RPMI8226 (cell line): ENCODE measurements at places on chromosomes 16 and 17.

GRCh38 chr16:66382171-66382965 lies 15.9 kb downstream of the CDH5 start:
- no peak for DNase-seq

DNA sequence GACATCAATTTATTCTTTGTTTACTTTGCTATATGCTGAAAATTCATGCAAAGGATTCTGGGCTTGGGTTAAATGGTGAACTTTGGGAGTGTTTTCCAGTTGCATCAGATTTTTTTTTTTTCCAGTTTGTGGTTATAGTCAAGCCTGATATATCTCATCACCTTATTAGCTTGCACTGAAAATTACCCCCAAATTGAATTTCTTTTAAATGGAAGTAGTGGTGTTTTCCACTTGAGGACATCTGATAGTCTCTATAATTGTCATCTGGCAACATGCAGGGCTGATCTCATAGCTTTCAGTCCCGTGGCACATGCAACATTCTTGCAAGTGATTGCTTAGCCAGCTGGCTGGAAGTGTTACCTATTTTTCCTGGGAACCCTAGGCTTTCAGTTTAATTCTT lies 4.7 kb upstream of the KRTAP3-1 start:
- no peak for DNase-seq

- DNase-seq = no peak
Observed at GRCh38 chr16:47061204-47061603, 82.5 kb downstream of the NETO2 start.

GRCh38 chr17:18331879-18332278 lies 16.8 kb downstream of the SMCR8 start:
- no peak for DNase-seq

DNA sequence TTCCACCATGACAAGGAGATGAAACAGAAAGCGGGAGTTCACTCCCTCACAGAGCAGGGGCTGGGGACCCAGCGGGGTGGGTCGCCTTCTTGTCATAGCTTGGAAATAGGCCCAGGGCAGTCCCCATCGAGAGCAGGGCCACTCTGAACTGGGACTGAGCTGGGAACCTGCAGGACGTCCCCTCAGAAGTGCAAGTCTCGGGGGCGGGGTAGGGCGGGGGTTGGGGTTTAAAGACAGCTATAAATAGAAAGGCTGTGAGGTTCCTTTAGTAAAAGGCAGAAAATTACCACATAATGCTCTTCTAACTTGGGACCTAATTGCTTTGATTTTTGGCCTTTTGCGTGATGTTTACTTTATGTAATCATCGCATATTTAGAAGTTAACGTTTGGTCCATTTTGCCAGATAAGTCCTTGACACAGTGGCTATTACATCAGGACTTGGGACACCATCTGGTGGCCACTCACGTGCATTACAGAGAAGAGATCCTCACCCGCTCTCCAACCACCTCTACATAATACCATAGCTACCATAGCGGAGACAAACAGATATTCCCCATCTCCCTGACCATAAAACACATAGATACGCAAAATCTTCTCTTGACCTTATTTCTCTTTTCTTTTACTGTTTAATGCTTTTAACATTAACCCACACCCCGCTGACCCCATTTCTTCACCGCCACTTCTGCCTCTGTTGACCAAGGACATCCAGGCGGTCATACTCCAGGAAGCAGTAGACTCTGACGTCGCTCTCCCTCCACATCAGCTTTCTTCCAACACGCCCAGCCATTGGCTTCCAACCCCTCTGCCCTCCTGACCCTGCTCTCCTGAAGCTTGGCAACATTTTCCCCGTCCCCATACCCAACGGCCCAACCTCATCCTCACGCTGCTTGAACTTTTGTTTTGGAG lies 27.5 kb upstream of the PIK3R6 start:
- DNase-seq = peak; percentile 48

DNA sequence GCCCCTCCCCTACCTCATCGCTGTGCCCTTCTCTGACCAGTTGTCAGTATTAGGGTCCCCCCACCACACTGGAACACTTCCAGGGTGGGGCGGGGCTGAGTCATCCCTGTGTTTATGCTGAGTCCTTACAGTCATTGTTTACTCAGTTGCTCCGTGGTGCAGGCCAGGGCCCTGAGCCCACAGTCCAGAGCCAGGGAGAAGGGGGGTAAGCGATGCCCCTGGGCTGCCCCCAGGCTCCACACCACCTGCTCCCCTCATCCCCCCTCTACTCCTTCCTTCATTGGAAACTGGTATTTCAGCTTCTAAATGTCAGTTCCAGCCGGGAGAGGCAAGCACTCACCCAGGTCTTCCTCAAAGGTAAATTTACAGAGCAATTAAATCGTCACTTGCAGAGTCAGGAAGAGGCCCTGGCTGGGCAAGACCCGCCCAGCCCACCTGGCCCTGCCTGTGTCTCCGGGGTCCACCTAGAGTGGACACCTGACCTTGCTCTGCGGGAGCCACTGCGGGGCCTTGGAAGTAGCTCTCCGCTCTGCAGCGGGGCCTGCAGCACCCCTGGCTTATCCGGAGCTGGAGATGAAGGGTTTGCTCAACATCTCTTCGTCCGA lies 4.8 kb downstream of the ATP2A3 start:
- DNase-seq = no peak

GRCh38 chr17:56887552-56888467 lies 26.0 kb downstream of the TRIM25 start:
- no peak for DNase-seq

DNA sequence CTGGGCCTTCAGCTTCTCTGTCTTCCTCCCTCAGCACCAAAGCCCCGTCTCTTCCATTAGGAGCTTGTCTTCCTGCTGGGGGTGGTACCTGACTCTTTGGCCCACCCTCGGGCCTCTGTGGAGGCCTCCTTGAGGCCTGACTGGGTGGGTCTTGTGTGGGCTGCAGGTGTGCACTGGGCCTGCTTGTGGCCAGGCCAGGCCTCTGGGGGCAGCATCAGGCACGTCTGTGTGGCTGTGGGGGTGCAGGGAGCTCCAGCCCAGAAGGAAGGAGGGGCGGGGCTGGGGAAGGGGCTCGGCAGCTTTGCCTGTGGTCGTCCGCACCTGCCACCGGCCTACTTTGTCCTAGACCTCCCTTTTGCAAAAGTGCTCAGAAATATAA lies 7.0 kb downstream of the PIGQ start:
- DNase-seq = no peak

DNA sequence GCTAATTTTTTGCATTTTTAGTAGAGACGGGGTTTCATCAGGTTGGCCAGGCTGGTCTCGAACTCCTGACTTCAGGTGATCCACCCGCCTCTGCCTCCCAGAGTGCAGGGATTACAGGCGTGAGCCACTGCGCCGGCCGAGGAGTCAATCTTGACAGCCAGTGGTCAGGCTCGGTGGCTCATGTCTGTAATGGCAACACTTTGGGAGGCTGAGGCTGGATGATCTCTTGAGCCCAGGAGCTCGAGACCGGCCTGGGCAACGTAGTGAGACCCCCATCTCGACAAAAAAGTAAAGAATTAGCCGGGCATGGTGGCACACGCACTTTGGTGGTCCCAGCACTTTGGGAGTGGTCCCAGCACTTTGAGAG lies 608 bp upstream of the PGS1 start:
- DNase-seq = no peak

- peak; percentile 57 for DNase-seq
Observed at GRCh38 chr17:40313668-40314583, 4.9 kb downstream of the RARA start.

DNA sequence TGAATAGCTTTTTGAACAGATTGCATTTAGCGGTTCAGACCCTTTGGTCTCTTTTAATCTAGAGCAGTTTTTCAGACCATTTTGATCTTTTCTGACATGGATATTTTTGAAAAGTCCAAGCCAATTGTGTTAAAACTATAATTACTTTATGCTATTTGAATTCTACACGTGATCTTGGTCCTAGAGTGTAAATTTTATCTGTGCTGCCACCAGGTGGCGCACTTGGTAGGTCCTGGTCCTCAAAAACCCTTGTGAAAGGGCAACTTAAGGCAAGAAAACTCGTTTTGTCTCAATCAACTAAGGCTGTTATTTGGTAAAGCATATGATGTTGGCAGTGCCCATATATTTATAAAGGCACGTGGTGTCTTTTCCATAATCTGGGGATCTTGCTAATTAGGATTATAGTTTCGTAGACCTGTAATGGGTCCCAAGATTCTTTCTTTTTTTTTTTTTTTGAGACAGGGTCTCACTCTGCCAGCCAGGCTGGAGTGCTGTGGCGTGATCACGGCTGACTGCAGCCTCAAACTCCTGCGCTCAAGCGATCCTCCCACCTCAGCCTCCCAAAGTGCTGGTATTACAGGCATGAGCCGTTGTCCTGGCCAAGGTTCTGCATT lies 43.9 kb upstream of the TEX2 start:
- peak; percentile 79 for DNase-seq

DNA sequence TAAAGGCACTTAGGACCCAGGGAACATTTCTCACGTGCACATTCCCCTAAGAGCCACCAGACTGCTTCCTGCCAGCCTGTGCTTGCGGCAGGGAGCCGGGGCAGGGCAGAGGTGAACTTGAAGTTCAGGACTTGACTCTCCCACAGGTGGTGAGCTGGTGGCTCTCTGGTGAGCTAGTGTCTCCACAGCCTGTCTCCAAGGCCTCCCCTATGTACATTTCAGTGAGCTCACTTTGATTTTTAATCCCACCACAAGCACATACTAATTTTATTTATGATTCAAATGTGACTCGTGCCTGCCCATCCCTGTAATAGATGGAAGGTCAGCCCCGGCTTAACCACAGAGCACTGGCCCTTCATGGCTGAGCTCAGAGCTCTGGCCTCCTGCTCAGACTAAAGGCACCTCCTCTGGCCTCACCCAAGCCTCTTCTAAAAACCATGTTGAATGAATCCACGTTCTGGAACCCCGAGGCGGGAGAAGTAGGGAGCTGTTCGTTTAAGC lies 9.2 kb downstream of the SNN start:
- peak; percentile 81 for DNase-seq

GRCh38 chr17:46859996-46860395 lies 8.6 kb downstream of the WNT9B start:
- DNase-seq = no peak

DNA sequence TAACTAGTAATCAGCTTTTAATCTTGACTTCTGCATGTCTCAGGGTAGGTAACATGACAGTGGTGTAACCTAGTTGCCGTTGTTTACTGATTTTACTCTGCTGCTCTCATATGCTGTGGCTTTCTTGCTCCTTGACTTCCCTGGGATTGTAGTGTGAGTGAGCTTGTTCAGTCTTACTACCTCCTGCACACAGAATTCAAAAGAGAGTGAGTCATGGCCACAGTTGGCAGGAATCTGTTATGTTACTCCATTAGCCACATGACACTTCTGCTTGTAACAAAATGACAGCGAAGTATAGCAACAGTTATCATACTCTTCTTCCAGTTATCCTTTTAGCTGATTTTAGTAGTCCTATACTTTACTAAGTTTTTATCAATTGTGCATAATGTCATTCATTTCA lies 18.8 kb downstream of the TNRC6A start:
- DNase-seq = no peak

GRCh38 chr16:11315510-11315909 lies 29.7 kb upstream of the RMI2 start:
- DNase-seq = no peak

DNA sequence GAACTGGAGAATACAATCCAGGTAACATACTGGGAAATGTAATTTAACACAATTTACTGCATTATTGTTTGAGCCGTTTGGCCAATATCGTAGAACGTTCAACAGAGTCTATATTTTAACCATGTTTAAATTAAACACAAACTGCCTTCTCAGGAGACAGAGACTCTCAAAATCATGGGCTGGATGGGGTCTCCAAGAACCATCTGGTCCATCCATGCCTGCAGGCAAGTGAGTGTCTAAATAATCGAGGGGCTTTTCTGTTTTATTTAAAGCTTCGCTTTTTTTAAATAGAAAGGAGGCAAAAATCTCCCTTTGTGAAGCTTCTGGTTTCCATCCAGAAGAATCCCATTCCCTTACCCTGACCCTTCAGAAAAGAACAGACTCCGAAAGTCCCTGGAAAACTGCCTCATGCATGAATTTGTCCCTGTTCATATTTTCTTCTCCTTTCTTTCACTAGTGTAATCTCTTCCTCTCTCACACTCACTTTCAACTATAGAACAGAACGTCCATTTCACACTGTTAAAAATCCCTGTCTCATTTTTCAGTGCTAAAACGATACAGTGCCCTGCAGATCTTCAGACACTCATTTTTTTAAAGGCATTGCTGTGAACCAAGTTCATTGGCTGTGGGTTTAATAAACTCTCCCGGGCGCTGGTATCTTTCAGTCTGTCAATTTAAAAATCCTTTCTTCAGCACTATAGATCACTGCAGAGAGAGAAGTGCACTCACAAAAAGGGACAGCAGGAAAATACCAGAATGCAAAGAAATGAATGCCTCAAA lies 111.4 kb upstream of the TOM1L1 start:
- no peak for DNase-seq

GRCh38 chr17:56710986-56711385 lies 117.5 kb downstream of the NOG start:
- no peak for DNase-seq

DNA sequence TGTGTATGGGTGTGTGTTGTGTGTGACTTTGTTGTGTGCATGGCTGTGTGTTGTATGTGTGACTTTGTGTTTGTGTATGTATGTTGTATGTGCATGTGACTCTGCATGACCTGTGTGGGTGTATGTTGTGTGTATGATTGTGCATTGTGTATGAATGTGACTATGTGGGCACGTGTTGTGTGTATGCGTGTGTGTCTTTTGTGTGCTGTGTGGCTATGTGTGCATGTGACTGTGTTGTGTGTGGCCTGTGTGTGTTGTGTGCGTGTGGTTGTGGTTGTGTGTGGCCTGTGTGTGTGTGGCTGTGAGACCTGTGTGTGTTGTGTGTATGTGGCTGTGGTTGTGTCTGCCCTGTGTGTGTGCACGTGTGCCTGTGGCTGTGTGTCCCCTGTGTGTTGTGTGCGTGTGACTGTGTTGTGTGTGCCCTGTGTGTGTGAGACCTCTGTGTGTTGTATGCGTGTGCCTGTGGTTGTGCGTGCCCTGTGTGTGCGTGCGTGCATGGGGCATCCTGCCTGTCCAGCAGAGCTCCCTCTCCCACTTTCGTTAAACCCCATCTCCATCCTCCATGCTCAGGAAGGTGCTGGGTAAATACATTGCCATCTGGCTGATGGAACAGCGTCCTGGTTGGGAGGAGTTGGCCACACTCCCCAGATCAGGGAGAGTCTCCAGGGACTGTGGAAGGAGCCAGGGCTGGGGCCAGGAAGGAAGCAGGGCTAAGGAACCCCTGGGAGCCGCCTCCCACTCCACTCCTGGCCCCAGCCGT lies 90.1 kb upstream of the GSE1 start:
- no peak for DNase-seq

- no peak for DNase-seq
Observed at GRCh38 chr16:20879175-20880040, 20.8 kb downstream of the DCUN1D3 start.
